T-helper 17 cell (primary cell): ENCODE measurements at places on chromosomes 3 and 15. TPM values are rescaled to one million over a fixed set of nuclear protein-coding genes. Genes with fewer than 3 reads are reported as not detected.

- no peak for DNase-seq
Measured at GRCh38 chr3:48014358-48014757, 1.9 kb downstream of the MAP4 start.

DNA sequence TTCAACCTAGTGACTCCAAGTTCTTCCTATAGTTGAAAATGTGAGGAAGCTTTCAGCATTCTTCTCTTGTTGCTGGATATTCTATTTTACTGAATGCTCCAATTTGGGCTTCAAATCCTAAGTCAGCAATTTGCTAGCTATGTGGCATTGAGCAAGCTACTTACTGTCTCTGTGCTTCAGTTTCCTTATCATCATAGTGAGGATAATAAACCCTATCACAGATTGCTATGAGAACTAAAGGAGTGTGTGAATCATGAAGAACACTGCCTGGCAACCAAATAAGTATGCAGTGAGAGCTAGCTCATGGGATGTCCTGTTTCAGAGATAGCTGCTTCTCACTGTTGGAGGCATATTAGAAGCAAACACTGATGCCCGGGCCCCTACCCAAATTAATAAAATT is 163.8 kb upstream of the CDIN1 start:
- no peak for DNase-seq

DNA sequence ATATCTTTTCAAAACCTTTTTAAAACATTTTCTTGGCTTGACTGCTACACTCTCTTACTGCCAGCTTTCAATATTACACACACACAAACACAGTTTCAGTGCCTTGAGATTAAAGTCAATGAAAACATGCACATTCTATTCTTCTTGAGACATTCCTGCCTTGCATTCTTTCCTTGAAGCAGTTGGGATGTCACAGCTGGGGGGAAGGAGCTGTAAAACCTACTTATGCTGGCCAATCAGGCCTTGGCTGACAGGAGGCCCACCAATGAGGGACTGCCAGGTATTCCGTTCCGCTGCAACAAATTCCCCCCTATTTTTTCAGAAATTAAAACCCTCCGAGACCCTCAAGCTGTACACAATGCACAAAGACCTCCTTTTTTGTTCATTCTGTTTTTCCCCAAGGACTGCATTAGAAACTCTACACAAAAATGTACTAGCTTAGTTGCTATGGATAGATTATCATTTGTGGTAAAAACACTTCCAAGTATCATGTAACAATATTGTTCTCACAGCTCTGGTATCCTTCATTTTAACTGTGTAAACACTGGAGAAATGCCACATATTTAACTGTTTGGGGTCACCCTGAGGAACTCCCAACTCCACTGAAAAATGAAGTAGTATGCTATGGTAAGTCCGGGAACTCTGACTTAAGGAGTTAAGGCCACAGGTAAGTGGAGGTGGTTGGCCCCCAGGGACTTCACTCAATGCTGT is 18.5 kb downstream of the FSTL1 start:
- no peak for DNase-seq

The FBXO40 gene
- total RNA-seq: not detected

The NEK10 gene
- 2.3 TPM for total RNA-seq

The ACSBG1 gene
- total RNA-seq: 0.05 TPM

The GPR156 gene
- 0.50 TPM for total RNA-seq
